ENCODE measurements at places on chromosomes 2 and 18.

DNA sequence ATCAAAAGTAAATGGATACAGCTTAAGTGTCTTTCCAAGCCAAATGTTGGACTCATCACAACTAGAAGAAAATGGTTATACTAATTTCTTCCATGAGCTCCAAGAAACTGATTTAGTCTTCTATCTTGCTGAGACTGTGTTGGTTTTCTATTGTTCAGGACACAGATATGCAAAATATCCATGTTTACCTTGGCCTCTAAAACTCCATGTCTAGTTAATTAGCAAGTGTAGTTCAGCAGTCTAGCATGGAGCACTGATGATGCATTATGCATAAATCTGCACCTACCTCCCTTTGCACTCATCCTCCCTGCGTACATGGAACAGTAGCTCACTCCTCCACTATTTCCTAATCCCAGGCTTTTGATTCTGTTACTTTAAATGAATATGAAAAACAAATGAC is 731.4 kb upstream of the CHAC2 start:
- no peak for DNase-seq

DNA sequence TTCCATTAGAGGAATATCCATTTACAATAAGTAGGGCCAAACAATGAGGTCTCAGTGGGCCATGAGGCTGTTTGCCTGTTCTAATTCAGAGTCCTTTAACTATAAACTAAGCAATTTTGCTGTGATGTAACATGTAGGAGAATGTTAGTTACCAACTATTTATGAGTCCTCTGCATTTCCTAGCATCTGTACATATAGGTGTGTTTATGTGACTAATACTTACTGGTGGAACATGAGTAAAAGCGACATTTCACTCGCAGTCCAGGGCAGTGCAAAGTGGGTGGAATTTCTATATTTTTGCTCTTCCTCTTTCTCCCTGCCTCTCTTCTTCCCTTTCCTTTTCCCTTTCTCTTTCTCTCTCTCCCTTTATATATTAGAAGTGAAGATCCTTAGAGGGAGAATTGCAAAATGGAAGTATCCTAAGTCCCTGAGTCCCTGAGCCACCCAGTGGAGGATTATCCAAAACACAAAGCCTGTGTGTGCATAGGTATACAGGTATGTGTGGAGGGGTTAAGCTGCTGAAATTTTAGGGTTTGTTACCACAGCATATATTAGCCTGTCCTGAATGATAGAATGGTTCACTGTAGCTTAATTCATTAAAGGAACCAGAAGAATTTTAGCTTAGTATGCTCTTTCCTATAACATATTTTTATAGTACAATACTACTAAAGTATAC is 487.0 kb upstream of the FANCL start:
- DNase-seq, result no peak

GRCh38 chr2:79789811-79790210 is 277.0 kb downstream of the CTNNA2 start:
- DNase-seq, result no peak

DNA sequence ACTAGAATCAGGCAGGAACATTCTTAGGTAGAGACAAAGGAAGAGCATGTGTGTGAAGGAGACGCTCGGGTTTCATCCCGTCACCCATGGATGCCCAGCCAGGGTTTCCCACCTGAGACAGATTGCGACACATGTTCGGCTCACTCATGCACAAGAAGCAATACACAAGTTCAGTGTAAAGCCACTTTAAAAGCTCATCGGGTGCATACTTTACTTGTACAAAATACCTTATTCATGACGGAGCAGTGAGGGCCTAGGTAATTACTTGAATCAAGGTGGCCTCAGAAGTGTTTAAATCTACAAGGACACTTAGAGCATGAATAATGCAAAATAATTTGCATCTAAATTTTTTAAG is 42.0 kb downstream of the ZEB2 start:
- no peak for DNase-seq

DNA sequence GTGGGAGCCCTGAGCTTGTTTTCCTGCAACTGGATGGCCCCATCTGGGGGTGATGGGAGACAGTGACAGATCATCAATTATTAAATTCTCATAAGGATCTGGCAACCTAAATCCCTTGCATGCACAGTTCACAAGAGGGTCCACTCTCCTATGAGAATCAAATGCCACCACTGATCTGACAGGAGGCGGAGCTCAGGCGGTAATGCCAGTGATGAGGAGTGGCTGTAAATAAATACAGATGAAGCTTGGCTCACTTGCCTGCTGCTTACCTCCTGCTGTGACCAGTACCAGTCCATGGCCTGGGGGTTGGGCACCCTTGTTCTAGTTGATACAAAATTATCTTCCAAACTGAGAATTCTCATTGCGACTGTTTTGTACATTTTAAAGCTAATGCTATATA is 258.6 kb downstream of the CTNNA2 start:
- no peak for DNase-seq

GRCh38 chr2:112257575-112257974 is 2.7 kb upstream of the ZC3H8 start:
- DNase-seq, result no peak

DNA sequence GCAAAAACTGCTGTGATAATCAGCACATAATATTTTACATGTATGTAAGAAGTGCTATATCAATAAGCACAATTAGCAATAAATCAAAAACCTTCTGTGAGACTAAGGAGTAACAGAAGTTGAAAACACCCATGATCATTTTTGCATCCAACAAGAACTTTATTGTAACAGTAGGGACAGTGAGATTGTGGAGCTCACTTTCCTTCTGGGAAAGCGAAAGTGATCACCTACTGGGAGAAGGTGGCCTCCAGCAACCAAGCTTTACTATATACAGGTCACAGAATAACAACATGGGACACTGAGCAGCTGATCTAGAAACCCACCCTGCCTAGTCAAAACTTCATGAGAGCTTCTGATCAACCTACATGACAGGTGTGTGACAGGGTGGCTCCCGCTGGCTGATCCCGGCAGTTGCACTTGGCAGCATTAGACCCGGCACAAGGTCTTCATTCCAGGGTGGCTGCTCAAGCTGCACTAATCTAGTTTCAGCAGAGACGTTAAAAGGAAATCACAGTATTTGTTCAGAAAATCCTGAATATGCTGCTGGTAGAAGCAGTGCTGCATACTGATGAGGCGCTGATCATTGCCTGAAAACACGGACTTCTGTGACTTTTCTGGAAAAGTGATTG is 63.5 kb upstream of the ARL5A start:
- no peak for DNase-seq

GRCh38 chr2:148617219-148617618 is 27.3 kb upstream of the EPC2 start:
- no peak for DNase-seq

DNA sequence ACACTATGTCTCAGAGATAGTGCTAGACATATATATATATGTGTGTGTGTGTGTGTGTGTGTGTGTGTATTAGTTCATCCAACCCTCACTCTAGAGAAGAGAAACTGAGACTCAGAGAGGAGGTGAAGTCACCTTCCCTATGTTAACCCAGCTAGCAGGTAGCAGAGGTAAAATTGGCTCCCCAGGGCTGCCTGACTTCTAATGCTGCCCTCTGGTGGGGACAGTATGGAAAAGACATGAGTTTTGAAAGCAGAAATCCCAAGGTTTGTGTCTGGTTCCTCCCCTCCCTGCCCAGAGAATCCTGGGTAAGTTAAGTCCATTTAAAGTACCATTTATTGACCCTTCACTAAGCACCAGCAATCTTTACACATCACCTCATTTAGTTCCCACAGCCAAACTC is 137.7 kb downstream of the THNSL2 start:
- no peak for DNase-seq

Data from right cardiac atrium (tissue), 5 donors.